SIG-M5 (cell line): ENCODE measurements at places on chromosomes 13 and 19.

GRCh38 chr13:25136880-25137787 lies 35.0 kb downstream of the AMER2 start:
- DNase-seq = no peak

DNA sequence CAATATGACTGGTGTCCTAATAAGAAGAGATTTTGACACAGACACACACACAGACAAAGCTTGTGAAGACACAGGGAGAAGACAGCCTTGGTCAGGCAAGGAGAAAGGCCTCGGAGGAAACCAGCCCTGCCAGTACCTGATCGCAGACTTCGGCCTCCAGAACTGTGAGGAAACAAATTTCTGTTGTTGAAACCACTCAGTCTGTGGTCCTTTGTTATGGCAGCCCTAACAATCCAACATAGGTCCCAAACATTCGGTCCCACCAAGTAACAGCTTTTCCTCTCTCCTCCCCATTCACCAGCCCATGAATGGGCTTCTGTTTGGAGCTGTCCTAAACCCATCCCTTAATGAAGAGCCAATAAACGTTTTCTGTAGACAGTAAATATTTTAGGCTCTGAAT lies 36.4 kb upstream of the UBAC2 start:
- DNase-seq = no peak

GRCh38 chr13:110403315-110403714 lies 96.2 kb downstream of the COL4A2 start:
- DNase-seq = no peak

DNA sequence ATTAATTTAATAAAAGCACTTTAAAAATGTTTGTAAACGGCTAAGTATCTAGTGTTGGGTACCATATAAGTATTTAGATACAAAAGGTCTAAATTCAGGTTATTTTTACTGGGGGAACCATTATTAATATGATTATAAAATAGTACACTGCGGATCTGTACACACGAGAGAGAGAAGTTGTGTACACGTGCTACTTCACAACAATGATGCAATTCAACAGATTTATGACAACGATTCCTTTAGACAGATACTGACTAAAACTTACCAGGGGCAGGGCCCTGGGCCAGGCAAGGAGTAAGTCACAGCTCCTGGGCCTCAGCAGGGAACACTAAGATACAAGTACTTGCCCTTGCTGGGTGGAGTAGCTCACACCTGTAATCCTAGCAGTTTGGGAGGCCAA lies 29.1 kb upstream of the TPTE2 start:
- DNase-seq = no peak

DNA sequence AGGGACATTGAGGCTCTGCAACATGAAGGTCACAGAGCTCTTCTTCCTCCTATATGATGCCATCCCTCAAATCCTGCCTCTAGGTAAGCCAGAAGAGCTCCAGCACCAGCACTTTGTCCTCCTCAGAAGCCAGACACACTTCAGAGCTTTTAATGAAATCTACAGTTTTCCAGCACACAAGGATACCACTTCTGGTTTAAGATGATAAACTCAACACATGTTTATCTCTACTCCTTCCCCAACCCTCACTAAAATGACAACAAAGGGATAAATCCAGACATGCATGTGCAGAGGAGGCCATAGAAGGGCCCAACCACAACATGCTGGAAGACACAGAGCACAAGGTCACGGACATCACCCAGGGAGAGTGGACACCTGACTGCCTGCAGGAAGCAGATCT lies 195.3 kb downstream of the USP12 start:
- no peak for DNase-seq

DNA sequence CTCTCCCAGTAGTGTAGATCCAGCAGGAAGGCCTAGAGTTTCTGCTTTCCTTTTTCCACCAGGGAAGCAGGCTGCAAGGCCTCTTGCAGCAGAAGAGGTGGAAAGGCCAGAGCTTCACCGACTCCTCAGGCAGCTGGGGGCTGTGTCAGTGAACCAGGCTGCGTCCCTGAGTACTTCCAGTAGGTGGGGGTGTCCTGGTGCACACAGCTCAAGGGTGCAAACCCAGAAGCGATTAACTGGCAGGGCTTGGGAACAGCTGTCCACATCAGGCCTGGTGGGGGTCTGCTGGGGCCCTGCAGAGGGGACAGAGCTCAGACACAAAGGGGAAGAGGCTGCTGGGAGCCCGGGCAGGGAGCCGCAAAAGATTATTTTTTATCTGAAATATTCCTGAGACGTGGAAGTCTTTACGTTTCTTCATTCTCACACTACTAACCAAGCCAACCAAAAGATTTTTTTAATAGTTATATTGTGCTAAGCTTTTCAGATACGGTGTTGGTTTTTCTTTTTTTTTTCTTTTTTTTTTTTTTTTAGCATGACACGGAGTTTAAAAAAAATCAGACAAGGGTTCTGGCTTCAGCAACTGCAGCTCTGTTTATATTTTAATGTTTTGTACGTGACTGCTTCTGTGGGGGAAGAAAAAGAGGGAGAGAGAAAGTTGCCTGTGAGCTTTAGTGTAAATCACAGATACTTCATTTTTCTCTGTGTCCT lies 11.0 kb downstream of the TSHZ3 start:
- DNase-seq = no peak

GRCh38 chr19:14826006-14826405 lies 9.0 kb downstream of the OR7A5 start:
- no peak for DNase-seq

- DNase-seq = no peak
Measured at GRCh38 chr19:46218160-46218559, 11.4 kb upstream of the IGFL1 start.

GRCh38 chr19:31344403-31344802 lies 4.8 kb downstream of the TSHZ3 start:
- DNase-seq = no peak

DNA sequence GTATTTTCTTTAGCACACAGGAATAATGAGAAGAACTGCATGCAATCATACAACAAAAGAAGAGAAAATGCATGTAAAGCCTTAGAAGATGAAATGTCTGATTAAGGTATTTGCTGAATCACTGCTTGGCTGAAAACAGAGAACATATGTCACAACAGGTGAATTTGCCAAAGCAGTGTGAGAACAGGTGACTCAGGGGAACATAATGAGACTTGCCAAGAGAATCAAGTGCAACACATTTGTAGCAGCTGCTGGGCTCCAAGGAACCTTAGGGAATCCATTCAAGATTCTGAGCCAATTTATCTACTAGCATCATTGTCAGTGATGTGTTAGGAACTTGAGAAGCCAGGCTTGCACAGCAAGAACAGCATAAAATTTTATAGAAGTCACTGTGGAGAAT lies 273.1 kb downstream of the PCDH20 start:
- no peak for DNase-seq

DNA sequence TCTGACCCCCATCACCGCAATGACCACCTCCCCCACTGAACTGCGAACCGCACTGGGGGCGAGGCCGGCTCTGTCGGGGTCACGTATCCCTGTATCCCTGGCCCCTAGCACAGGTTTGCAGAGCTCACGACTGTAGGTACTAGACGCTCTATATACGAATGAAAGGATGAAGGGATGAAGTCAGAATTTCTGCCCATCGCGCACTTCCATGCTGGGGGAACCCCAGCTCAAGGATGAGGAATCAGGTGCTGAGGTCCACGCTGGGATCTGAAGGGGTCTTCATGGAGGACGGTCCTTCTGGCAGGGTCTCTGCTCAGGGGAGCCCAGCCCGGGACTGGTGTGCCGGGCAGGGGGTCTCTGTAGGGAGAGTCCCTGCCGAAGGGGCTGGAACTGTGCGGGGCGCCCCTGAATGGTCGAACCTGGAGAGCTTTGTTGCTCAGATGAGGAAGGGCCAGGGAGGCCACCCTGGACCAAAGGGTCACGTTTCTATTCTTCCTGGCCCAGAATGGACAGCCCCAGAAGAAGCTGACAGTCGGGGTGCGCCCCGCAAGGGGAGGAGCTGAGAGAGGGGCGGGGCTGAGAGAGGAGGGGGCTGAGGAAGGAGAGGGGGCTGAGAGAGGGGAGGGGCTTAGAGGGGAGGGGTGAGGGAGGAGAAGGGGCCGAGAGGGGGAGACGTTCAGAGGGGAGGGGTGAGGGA lies 37.9 kb upstream of the SEMA6B start:
- no peak for DNase-seq

DNA sequence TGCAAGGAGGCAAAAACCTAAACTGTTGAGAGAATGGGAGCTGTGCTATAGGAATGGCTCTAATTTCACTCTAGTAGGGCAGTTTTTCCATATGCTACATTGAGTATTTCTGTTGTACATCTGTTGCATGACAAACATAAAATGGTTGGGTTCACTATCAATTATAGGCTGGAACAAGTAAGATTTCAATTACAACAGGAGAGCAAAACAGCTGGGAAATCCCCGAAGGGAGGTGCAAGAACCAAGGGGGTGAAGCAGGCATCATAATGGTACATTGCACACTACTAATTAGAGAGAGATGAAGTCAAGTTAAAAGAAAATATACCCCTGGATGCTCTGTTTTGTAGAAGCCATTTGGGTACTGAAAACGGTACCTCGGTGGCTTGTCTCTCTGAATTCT lies 389.5 kb downstream of the PCDH9 start:
- no peak for DNase-seq

GRCh38 chr19:42281146-42281826 lies 12.2 kb downstream of the CIC start:
- no peak for DNase-seq

- no peak for DNase-seq
Measured at GRCh38 chr13:75961911-75962310, 325.8 kb downstream of the LMO7 start.
